ENCODE measurements at places on chromosomes 2 and 18.

- H3K27ac ChIP-seq: no peak overlapping the region
- H3K4me1 ChIP-seq: no peaks in the 10 kb centered on the region
- peaks cover 38% of the 10 kb centered on the region for H3K36me3 ChIP-seq
- no peak overlapping the region for H3K4me3 ChIP-seq
- DNase-seq: no peak
- no peaks in the 10 kb centered on the region for H3K27me3 ChIP-seq
These were observed 80.6 kb downstream of the UXS1 start for GRCh38 chr2:106113361-106113966.

DNA sequence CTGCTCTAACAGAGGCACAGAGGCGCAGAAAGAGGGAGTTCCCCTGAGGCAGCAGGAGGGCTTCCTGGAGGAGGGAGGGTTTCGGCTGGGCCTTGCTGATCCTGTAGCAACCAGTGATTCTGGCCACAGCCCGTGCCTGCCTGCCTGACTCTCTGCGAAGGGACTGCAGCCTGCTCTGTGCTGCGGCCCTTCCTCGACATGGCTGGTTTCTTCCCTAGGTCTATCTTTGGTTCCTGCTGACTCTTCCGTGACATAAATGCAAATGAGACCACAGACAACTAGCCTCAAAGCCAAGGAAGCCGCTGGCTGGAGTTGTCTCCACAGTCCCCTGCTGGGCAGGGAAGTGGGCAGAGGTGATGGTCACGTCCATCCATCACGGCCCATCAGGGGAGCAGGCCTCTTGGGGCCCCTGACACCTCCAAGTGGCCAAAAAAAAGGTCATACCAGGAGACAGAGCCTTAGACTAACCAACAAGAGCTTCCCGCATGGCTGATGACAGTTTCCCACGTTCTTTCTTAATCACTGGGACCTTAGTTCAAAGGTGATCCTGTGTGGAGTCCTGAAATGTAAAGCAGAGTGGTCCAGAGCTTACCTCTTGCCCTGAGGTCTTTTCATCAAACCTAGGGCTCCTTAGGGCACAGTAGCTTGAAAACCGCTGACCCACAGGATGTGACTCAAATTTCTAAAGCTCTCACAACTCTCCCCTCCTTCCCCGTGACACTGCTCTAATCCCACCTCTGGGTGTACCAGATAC lies 55.3 kb downstream of the HS1BP3 start:
- no peak for DNase-seq
- no peaks in the 10 kb centered on the region for H3K4me1 ChIP-seq
- no peak overlapping the region for H3K4me3 ChIP-seq
- H3K27me3 ChIP-seq: no peaks in the 10 kb centered on the region
- no peaks in the 10 kb centered on the region for H3K36me3 ChIP-seq

- peak overlapping the region; percentile 28 for H3K27ac ChIP-seq
- H3K27me3 ChIP-seq: no peaks in the 10 kb centered on the region
- peaks cover 41% of the 10 kb centered on the region for H3K4me1 ChIP-seq
- DNase-seq: no peak
- no peaks in the 10 kb centered on the region for H3K36me3 ChIP-seq
These were observed 25.2 kb upstream of the CYTIP start for GRCh38 chr2:157468931-157469708.

DNA sequence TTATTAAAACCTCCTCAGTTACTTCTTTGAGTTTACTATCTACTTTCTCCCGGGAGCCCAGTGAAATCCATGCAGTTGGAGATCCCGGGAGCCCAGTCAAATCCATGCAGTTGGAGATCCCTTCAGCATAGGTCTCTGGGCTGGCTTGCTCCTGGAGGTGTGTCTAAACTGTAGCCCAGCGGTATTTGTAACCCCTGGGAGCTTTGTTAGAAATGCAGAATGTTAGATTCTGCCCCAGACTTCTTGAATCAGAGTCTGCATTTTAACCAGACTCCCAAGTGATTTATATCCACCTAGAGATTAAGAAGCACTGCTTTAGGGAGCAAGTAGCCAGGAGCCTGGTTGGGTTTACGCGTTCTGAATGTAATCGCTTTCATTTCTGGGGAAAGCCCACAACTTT lies 54.5 kb downstream of the ARHGAP28 start:
- no peak overlapping the region for H3K4me3 ChIP-seq
- no peaks in the 10 kb centered on the region for H3K36me3 ChIP-seq
- H3K27ac ChIP-seq: no peak overlapping the region

DNA sequence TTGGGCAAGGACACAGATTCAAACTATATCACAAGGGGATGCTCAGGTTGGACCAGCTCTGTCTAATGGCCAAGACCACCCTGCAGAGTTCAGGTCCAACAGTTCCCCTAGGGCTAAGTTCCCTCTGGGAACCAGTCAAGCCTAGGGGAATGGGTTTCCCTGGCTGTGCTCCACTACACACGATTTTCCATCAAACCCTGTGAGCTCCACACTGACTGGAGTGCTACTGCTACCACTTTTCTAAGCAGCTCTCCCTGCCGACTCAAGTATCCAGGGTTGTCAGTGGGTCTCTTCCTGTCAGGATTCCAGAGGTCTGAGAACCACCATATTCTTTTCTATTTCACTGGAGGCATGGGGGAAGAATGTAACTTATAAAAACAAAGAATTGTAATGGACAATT lies 280.4 kb upstream of the COL3A1 start:
- no peaks in the 10 kb centered on the region for H3K27me3 ChIP-seq
- H3K4me1 ChIP-seq: no peaks in the 10 kb centered on the region

- no peak for DNase-seq
- no peak overlapping the region for H3K27ac ChIP-seq
- no peaks in the 10 kb centered on the region for H3K27me3 ChIP-seq
- H3K4me1 ChIP-seq: no peaks in the 10 kb centered on the region
- no peaks in the 10 kb centered on the region for H3K36me3 ChIP-seq
These were observed 155.1 kb upstream of the LMAN1 start for GRCh38 chr18:59514203-59514602.

- H3K27ac ChIP-seq: no peak overlapping the region
- no peaks in the 10 kb centered on the region for H3K4me1 ChIP-seq
- no peak overlapping the region for H3K4me3 ChIP-seq
- H3K36me3 ChIP-seq: no peaks in the 10 kb centered on the region
- H3K27me3 ChIP-seq: no peaks in the 10 kb centered on the region
- no peak for DNase-seq
These were observed 19.6 kb upstream of the RPIA start for GRCh38 chr2:88671786-88672427.

DNA sequence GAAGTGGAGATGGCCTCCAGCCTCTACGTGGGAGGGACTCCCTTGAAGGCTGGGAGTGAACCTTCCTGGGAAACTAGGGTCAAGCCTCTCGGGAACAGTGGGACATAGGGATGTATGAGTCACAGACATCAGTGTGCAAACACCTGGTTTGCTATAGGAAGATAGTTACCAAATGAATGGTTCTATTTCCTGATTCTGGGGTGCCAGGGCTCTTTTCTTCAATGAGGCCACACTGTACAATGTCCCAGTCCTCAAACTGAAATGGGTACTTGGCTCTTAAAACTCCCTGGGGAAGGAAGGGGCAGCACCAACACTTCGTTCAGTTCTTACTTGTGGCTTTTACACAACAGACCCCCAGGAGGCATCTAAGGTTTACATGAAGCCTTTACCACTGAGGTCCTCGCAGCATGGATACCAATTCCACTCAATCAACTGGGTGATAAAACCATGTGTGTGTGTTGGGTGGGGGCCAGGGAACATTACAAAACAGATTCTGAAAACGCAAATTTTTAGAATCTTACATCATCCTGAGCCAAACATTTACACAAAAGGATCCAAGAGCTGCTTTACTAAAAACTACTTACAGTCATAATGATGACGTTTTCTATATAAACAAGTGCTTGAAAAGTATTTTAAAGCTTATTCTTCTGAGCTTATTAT lies 10.4 kb downstream of the ERFE start:
- no peak for DNase-seq
- H3K36me3 ChIP-seq: peaks cover 33% of the 10 kb centered on the region
- H3K4me1 ChIP-seq: no peaks in the 10 kb centered on the region
- no peaks in the 10 kb centered on the region for H3K27me3 ChIP-seq
- no peak overlapping the region for H3K4me3 ChIP-seq
- peak overlapping the region; percentile 11 for H3K27ac ChIP-seq

- no peaks in the 10 kb centered on the region for H3K4me1 ChIP-seq
- H3K27ac ChIP-seq: no peak overlapping the region
- no peak for DNase-seq
- H3K27me3 ChIP-seq: no peaks in the 10 kb centered on the region
These were observed 220.8 kb downstream of the GULP1 start for GRCh38 chr2:188512456-188512855.

DNA sequence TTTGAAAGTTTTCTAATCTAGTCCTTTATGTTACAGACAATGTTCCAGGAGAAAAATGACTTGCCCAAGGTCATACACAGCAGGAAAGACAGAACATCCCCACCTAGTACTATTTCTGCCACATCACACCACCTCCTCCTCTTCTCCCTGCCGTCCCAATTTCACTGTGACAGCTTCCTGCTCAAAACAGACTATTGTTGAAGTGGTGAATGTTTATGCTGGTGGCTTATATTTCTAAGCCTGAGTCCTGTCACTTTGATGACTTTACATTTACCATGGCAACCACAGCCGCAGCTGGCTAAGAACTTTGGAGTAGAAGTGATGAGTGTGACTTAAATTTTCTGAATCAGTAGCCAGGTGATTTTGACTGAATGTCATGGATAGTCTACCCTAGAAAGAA lies 10.0 kb downstream of the GALNT5 start:
- no peaks in the 10 kb centered on the region for H3K36me3 ChIP-seq
- H3K4me1 ChIP-seq: no peaks in the 10 kb centered on the region
- H3K27me3 ChIP-seq: no peaks in the 10 kb centered on the region

- no peaks in the 10 kb centered on the region for H3K4me1 ChIP-seq
- H3K36me3 ChIP-seq: no peaks in the 10 kb centered on the region
- H3K4me3 ChIP-seq: no peak overlapping the region
- no peaks in the 10 kb centered on the region for H3K27me3 ChIP-seq
- DNase-seq: no peak
These were observed 150.6 kb downstream of the AGPS start for GRCh38 chr2:177543007-177543760.

DNA sequence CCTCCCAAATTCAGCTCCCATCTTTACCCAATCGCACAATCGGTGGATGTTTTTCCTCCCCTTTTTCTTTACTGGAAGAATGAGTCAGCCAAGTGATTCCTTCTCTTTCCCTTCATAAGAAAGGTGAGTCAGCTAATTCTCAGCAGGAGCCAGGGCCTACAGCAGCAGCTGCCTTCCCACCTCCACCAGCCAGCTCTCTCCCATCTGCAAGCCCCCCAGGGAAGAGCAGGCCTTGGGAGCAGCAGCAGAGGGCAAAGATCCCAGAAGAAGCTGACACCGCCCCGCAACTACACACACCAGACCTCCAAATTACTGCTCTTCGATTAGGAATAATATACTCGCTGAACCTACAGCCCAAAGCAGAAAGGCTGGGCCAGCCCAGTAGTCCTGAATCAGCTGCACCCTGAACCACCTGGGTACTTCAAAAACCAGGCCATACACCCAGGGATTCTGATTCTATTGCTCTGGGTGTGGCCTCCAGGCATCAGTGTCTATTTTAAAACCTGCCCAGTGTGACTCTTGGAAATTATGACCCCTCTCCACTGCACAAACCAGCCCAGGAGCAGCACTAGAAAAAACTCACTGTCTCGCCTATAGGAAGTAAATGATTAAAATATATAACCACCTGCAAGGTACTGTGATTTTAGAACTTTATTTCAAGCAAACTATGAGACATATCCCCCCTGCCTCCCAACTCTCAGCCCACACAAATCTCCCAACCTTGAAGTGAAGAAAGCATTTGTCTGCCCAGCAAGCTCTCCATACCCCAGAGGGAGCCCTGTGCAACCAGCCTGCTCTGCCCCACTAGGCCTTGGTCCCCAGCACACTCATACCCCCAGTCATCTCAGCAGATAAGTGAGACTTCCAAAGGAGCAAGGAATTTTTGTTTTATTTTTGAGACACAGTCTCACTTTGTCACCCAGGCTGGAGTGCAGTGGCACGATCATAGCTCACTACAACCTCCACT lies 7.3 kb downstream of the SFXN5 start:
- H3K4me3 ChIP-seq: no peak overlapping the region
- H3K27ac ChIP-seq: peak overlapping the region; percentile 58
- H3K27me3 ChIP-seq: no peaks in the 10 kb centered on the region
- no peaks in the 10 kb centered on the region for H3K36me3 ChIP-seq
- DNase-seq: no peak
- no peaks in the 10 kb centered on the region for H3K4me1 ChIP-seq

- H3K27ac ChIP-seq: peak overlapping the region; percentile 82
- peaks cover 16% of the 10 kb centered on the region for H3K4me1 ChIP-seq
- H3K27me3 ChIP-seq: no peaks in the 10 kb centered on the region
- peak; percentile 80 for DNase-seq
These were observed 918 bp upstream of the HNRNPLL start for GRCh38 chr2:38603402-38604290.

DNA sequence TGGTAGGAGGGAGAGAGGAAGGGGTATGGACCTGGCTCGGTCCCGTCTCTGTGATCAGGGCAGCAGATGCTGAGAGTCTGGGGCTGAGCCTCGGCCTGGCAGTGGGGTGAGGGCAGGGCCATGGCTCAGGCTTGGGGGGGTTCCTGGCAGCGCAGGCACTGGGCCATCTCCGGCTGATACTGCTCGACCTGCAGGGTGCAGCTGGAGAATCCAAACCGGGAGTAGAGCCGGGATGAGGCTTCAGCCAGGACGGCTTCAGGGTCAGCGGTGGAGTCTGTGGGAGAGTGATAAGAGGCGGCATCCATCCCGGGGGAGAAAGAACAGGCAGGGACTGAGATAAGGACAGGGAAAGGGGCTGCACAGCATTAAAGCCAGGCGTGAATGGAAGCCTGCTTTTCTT lies 7.7 kb downstream of the SLC30A3 start:
- H3K4me1 ChIP-seq: no peaks in the 10 kb centered on the region
- no peaks in the 10 kb centered on the region for H3K36me3 ChIP-seq
- H3K27me3 ChIP-seq: peaks cover 21% of the 10 kb centered on the region
- H3K27ac ChIP-seq: no peak overlapping the region
- no peak for DNase-seq
- no peak overlapping the region for H3K4me3 ChIP-seq

GRCh38 chr2:86821306-86821705 lies 30.6 kb upstream of the CD8A start:
- no peaks in the 10 kb centered on the region for H3K27me3 ChIP-seq
- H3K4me3 ChIP-seq: peak overlapping the region; percentile 48
- peaks cover 44% of the 10 kb centered on the region for H3K4me1 ChIP-seq
- no peaks in the 10 kb centered on the region for H3K36me3 ChIP-seq
- peak overlapping the region; percentile 71 for H3K27ac ChIP-seq
- peak; percentile 57 for DNase-seq

DNA sequence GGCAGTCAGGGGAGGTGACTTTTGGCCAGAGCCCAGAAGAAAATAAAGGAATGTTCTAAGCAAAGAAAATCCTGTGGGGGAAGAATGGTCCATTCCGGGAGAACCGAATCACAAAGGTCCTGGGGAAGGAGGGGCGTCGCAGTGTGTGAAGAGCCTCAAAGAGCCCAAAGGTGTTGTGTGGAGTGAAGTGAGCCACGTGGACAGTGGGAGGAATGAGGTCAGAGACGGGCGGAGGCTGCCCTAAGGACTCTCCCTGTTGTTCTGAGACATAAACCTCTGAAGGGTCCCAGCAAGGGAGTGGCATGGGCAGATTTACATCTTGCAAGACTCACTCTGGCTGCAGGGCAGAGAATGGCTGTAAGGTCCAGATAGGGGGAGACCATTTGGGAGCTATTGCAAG lies 91.3 kb upstream of the SEC11C start:
- H3K4me3 ChIP-seq: no peak overlapping the region
- no peak for DNase-seq
- H3K27ac ChIP-seq: no peak overlapping the region
- H3K4me1 ChIP-seq: no peaks in the 10 kb centered on the region

GRCh38 chr2:205197468-205198139 lies 484.7 kb upstream of the NRP2 start:
- H3K36me3 ChIP-seq: no peaks in the 10 kb centered on the region
- no peak overlapping the region for H3K27ac ChIP-seq
- no peak for DNase-seq
- peaks cover 4% of the 10 kb centered on the region for H3K4me1 ChIP-seq
- no peak overlapping the region for H3K4me3 ChIP-seq

GRCh38 chr2:206855585-206856433 lies 83.5 kb upstream of the CPO start:
- no peaks in the 10 kb centered on the region for H3K36me3 ChIP-seq
- no peak for DNase-seq
- H3K27ac ChIP-seq: no peak overlapping the region

Measured in CD8-positive, alpha-beta memory T cell (primary cell).